ENCODE measurements at places on chromosomes 3 and 15. TPM values are rescaled to one million over a fixed set of nuclear protein-coding genes. Genes with fewer than 3 reads are reported as not detected.

GRCh38 chr3:74592359-74592758, 22.1 kb downstream of the CNTN3 start:
- no peak for DNase-seq

DNA sequence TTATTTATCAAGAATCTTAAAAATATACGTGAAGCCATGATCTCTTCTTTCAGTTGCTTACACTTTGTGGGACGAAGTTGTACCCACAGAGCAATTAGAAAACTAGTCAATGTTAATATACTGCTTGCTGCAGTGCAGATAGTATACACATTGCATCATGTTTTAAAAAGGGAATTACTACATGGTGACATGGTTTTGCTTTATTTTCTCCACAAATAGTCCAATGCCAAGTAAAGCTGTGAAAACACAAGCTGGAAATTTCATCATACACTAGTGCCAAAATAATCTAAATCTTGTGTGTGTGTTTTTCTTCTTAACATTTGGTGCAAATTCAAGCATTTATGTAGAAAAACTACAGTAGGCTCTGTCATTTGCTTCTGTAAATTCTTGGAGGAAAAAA, 233.0 kb downstream of the EPHA3 start:
- no peak for DNase-seq

DNA sequence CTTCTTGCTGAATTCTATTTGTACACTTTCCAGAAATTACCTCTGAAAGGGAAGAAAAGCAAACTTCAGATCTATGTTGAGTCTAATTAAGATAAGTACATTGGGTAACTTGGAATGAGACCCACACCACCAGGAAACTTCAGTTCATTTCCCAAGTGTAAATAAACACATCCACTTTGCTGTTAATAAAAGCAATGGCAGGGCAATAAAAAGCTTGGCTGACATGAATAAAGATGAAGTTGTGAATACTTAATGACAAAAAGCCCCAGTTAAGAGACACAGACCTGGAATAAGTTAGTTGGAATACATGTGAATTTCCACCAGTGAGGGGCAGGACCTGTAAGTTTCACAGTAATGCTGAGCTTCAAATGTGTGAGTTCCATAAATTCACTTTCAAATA, 83.3 kb downstream of the MEX3B start:
- no peak for DNase-seq

The PSTPIP1 gene
- total RNA-seq = 0.80 TPM

DNA sequence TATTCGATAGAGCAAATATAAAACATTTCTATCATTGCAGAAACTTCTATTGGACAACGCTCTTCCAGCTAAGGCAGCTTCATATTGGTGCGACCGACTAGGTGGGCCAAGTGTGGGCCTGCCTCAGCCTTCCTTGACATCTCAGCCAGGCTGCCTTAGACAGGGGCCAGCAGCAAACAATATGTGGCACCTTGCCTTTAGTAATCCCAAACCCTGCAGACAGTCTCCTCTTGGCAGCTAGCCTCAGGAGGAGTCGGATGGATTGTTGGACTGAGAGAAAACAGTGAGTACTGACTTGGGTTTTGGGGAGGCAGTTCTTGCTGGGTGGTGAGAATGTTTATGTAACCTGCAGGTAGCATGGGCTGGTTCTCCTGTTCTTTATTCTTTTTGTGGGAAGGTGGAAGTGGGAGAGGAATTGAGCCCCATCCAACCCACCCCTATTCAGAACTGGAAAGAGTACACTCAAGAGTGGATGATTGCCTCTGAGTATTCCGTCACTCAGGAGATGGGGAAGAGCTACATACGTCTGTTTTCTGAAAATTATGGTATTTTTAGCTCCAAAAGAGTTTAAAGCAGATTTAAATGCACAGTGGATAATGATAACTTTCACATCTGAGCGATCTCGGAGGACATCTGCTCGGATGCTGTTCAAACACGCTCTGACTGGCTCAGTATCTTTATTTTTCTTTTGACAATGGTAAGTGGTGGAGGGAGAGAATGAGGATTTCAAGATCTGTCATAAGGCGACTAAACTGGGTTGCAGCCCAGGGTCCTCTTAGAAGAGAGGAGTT, 47.2 kb downstream of the GPD1L start:
- DNase-seq = no peak

The EPHA3 gene
- total RNA-seq = 0.21 TPM

GRCh38 chr15:62099094-62099601, 32.4 kb downstream of the C2CD4A start:
- no peak for DNase-seq

The MESP1 gene
- 0.21 TPM for total RNA-seq

The ACAN gene
- 4.5 TPM for total RNA-seq

The ST3GAL6 gene
- 4.7 TPM for total RNA-seq

DNA sequence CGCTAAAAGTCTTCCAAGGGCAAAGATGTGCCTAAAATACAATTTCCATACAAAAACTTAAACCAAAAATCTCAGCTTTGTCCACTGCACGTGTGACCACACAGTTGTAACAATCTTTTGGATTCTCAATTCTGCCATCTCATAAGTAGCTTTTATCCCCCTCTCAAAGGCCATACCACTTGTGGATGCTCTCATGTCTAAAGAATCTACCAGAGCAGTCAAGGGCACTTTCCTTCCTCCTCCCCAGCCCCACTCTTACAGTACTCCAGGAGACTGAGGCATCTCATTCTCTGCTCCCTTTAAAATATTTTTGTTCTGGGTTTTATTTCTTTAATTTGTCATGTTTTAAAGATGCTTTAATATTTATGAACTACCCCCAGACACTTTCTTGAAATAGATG, 102.3 kb upstream of the PFN2 start:
- DNase-seq = no peak

GRCh38 chr15:41919954-41920538, 26.2 kb upstream of the SPTBN5 start:
- no peak for DNase-seq

The DAPK2 gene
- total RNA-seq = 3.9 TPM

The RLBP1 gene
- not detected for total RNA-seq

- no peak for DNase-seq
Observed at GRCh38 chr3:156307704-156308103, 187.3 kb downstream of the KCNAB1 start.

- no peak for DNase-seq
Observed at GRCh38 chr3:29307295-29307694, 26.4 kb downstream of the RBMS3 start.

DNA sequence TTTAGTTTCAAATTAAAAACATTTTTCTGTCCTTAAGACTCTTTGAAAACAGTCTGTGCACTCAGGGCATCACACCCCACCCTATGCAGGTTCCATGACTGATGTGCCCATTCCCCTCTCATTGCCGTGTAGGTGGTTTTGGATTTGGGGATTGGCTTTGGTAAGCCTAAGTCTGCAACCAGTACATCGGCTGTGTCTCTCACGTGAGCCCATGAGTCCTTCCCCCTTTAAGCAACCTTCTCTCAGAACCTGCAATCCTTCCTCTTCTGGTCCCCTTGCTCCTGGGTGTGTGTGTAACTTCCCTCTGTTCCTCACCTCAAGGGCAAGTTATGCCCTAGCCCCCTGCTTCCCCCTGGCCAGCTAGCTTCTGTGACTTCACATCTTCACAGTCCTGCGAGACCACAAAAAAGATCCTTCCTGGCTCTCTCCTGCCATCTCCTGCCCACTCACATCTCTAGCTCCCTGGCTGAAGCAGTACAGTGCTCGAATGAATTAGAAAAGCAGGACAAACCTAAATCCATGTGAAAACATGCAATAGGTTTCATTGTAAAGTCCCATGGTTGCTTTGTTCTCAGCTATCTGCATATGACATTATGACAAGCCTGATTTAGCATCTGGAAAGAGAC, 126.7 kb downstream of the UACA start:
- DNase-seq = peak; percentile 52

- no peak for DNase-seq
Observed at GRCh38 chr3:141808586-141808985, 45.4 kb downstream of the GRK7 start.

GRCh38 chr15:45670511-45670910, 35.7 kb downstream of the SQOR start:
- no peak for DNase-seq

GRCh38 chr3:171039674-171040073, 13.2 kb upstream of the SLC2A2 start:
- DNase-seq = no peak

DNA sequence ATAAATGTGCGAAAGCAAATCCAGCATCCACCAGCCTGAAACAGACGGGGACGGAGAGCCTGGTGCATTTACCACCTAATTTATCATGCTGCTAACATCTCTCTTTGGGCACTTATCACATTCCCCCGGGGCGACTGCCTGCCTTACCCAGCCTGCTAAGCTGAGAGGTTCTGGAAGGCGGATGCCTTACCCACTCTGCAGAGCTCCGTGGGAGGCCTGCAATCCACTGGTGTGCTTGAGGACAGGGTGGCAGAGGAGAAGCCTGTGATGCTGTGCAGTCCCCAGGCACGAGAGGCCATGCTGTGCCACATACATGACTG, 25.5 kb downstream of the MGLL start:
- DNase-seq = no peak

The GPR149 gene
- total RNA-seq = not detected

DNA sequence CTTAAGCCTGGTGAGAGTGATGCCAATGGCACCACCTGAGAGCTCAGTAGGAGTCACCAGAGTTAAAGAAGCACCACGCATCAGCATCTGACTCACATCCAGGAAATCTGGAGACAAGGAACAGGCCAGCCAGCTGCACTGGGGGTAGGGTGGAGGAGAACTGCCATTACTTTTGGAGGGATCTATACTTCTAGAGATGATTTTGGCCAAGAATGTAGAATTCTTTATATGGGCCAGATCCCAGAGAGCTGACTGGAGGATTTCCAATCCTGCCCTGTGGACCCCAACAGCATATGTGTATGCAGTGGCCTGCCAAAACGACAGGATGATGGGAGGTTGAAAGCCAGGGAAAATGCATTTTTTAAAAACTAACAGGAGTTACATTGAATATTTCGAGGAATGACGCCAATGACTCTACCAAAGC, 29.8 kb downstream of the CCR3 start:
- DNase-seq = no peak

GRCh38 chr3:44886561-44886960, 12.2 kb downstream of the TGM4 start:
- no peak for DNase-seq

The ANKRD34C gene
- total RNA-seq = not detected

DNA sequence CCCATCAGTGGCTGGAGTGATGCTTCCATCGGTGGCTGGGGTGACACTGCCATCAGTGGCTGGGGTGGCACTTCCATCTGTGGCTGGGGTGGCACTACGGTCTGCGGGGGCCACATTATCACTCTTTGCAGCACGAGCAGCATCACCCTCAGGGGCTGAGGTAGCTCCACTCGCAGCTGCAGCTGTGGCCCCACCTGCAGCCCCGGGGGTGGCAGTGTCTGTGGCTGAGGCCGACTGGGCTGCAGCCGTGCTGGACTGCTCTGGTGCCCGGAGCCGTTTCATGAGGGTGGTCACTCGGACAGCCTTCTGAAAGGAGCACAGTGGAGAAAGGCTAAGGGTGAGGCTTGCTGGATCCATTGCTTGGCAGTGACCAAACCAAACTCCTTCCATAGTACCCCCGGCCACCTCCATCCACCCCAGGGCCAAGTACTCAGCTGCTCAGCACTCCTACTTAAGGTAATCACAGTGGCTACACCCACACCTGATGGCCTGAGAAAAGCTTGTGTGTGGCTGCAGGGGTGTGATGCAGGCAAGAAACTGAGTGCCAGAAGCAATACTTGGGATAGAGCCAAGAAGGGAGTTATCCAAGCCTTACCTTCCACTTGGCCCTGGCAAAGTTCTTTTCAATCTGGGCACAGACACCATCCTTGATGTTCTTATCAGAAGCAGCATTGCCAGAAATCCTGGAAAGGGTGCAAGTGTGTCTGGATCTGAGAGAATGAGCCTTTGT, 3.4 kb upstream of the TRAIP start:
- DNase-seq = no peak

The FBXO40 gene
- total RNA-seq = 0.23 TPM

- no peak for DNase-seq
Observed at GRCh38 chr15:79042213-79042928, 48.2 kb downstream of the RASGRF1 start.

DNA sequence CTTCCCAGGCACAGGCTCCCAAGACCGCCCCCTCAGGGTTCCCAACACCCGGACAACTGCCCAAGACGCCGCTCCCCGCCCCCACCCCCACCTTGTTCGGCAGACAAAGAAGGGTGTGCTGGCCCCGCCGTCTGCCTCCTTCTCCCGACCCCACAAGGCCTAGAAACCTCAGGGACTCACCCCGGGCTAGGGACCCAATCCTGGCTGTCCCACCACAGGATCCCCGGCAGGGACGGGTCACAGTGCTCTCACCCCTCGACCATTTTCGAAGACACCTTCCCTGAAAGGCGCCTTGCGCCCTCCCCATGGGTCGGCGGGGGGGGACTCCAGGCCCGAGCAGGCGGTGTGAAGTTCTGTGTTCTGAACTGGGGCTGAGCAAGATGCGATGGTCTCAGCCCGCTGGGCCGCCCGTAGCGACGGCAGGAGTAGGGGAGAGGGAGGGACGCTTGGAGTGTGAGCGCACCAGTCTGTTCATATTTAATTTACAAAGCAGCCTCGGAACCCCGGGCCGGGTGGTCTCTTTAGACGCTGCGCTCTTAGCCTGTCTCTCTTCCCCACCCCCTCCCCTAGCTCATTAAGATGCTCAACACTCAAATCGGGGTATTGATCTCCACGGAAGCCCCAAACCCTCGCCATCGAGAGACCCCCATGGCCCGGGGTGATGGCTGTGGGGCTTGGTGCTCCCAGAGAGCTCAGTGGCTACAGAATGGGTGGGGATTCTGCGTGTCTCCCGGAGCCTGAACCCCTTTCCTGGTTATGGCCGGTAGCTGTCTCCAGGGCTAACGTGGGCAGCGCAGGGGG, 1.4 kb upstream of the ISLR2 start:
- DNase-seq = peak; percentile 65

The NME9 gene
- 0.14 TPM for total RNA-seq

The GP9 gene
- not detected for total RNA-seq

DNA sequence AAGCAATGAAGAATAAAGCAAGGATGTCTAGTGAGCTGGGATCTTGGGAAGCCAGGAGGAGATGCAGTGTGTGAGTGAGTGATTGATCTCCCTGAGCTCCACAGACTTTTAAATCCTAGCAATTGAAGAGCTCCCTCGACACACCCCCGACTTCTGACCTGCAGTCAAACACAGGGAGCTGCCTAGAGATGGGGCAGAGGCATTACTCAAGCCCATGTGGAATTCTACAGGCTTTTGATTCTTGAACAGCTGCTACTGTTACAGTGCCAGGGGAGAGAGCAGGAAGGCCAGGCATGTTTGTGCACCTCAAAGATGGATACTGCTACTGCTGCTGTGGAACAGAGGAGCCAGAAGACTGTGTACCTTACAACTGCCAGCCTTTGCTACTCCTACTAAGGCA, 1403.1 kb upstream of the ALCAM start:
- DNase-seq = peak; percentile 19

Measured in GM23338 (cell line).